ENCODE measurements at places on chromosomes 16 and 17.

GRCh38 chr17:42275527-42276358, 448 bp downstream of the STAT5B start:
- peak; percentile 31 for DNase-seq

DNA sequence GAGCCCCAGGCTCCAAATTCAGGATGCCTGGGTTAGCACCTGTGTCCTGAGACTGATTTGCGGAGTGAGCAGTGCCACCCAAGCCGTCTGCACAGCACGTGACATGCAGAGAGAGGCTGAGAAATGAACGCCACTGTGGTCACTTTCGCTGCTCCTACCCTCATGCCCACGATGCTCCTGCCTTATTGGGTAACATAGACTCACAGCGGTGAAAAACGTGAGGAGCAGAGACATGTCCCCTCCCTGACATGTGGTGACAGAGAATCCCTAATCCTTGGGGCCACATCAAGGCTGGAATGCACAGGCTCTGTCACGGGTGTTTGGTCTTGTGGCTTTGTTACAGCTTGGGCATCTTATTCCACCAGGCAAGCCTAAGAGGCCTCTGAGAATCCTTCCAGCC, 52.1 kb upstream of the CACNG5 start:
- DNase-seq: no peak

DNA sequence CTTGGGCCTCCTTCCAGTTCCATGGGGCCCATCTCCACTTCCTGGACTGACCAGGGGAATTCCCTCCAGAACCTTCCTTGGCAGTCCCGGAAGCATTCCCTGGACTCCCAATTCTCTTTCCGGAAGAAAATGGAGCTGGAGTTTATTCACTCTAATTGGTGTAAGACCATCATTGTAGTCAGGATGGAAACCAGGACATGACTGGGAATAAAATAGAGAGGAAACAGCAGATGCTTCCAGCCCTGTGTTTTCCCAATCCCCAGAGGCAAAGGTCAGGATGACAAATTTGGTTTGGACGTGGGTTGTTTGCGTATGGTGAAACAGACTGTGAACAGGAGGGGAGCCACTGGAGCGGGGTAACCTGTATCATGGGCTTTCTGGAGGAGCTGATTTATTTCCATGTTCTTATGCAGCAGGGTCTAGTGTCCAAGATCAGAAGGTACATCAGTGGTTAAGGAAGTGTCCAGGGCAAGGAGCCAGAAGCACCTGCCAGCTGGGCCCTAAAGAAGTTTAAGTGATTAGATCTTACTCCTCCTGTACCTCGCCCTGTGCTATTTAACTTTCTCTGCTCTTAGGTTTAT, 8.5 kb upstream of the LONP2 start:
- DNase-seq: no peak

DNA sequence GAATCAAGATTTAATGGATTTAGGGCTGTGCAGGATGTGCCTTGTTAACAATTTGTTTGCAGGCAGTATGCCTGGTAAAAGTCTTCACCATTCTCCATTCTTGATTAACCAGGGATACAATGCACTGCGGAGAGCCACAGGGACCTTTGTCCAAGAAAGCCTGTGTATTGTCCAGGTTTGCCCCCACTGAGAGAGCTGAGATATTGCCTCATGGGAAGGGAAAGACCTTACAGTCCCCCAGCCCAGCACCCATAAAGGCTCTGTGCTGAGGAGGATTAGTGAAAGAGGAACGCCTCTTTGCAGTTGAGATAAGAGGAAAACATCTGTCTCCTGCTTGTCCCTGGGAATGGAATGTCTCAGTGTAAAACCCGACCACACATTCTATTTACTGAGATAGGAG, 2169.6 kb downstream of the TP53TG3F start:
- DNase-seq: no peak

DNA sequence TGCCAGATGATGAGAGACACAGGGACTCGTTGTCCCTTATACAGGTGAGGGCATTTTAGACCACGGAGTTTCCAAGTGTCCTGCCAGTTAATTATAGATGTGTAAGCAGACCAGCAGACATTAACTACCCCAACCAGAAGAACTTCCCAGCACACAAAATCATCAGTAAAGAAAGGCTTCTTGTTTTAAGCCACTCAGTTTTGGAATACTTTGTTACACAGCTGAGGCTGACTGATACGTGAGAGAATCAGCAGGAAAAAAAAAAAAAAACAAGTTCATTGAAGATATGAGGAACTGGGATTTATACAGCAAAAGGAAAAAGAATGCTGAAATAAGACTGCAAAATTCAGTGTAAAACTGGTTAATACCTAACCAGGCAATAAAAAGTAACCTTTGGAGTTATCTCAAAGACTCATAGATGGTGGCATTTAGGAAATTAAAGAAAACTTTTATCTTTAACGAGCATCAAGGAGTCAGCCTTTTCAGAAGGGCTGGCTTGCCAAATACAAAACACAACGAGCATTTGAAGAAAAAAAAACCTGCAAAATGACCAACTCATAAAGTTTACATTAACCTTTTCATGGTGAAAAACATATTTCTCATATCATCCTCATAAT, 28.1 kb downstream of the TMEM238L start:
- DNase-seq: no peak

- no peak for DNase-seq
These were observed 16.7 kb upstream of the GNG13 start for GRCh38 chr16:817001-817906.

DNA sequence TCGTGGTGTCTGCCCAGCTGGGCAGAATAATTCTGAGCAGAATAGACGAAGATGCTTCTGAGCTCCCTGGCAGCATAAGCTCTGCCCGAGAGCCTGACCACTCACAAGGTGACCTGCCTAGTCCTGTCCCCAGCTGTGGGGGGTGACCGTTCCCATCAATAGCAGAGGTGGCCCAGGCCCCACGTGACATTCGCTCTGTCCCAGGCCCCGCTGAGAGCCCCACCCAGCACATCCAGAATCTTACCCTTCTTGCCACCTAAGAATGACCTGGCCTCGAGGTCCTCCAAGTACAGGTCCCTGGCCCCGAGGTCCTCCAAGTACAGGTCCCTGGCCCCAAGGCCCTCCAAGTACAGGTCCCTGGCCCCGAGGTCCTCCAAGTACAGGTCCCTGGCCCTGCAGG, 695 bp upstream of the TMEM204 start:
- DNase-seq: no peak

DNA sequence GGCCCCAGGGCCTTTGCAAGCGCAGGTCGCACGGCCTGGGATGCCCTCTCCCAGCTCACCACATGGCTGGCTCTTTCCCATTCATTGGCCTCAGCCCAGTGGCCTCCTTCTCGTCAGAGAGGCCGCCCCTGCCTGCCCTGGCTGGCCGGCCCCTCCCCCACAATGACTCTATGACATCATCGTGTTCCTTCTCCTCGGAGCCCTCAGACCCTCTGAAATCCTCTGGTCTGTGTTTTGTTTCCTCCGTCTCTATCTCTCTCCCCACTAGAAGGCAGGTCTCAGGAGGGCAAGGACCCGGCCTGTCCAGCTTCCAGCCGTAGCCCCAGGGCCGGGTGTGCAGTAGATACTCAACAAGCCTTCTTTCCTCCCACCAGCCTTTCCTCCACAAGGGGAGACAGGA, 164.8 kb upstream of the FOXF1 start:
- no peak for DNase-seq

DNA sequence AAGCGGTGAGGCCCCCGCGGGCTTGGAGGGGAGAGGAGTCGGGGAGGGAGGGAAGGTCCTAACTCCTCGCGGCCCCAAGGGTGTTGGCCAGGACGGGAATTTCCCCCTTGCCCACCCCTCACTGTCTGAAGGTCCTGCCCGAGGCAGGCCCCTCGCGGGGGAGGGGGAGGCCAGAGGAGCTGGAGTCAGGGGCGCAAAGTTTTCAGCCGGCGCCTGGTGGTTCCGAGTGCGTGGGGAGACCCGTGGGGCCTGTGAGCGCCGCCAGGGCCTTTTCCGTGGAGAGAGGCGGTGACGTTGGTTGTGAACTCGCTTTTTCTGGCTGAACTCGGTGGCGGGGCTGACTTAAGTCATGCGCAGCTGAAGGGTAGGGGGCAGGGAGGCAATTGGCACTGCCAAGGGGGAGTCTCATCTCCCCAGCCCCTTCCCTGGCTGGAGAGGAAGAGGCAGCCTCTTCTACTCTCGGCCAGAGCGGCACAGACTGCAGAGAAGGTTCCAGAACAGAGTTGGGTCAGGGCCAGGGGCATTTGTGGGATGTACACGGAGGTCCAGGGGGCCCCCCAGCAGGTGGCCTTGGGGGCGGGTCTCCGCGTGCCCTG, 1.5 kb downstream of the CACNA1H start:
- DNase-seq: no peak

DNA sequence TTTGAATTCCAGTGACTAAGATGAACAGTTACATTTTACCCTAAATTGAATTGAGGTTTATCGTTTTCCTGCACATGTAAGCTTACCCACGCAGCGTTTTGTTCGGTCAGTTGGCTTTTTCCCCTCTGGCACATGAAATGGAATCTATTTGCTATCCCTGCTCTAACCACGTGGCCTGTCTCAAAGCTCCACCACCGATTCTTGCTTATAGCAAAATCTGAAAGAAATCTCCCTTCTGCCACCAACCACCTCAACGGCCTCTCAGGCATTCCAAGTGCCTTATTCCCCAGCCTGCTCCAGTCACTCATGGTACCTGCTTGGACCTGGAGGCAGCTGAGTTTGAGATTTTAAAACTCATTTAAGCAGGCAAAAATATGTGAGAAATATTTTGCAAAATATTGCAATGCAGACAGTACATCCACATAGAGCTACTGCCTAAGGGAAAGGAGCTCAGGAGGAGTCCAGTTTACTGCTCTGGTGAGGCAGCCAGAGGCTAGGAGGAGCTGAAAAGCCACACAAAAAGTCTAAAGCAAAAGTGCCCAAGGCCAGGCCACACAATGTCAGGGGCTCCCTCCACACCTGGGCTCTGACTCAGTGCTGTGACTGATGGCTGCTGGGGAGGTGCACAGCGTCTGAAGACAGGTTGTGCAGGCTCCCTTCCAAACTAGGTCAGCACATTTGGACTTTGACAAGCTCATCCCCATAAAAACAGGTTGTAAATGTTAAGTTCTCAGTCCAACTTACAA, 26.4 kb downstream of the ARHGAP17 start:
- no peak for DNase-seq

- no peak for DNase-seq
These were observed 8.1 kb downstream of the GPRC5B start for GRCh38 chr16:19876501-19877059.

DNA sequence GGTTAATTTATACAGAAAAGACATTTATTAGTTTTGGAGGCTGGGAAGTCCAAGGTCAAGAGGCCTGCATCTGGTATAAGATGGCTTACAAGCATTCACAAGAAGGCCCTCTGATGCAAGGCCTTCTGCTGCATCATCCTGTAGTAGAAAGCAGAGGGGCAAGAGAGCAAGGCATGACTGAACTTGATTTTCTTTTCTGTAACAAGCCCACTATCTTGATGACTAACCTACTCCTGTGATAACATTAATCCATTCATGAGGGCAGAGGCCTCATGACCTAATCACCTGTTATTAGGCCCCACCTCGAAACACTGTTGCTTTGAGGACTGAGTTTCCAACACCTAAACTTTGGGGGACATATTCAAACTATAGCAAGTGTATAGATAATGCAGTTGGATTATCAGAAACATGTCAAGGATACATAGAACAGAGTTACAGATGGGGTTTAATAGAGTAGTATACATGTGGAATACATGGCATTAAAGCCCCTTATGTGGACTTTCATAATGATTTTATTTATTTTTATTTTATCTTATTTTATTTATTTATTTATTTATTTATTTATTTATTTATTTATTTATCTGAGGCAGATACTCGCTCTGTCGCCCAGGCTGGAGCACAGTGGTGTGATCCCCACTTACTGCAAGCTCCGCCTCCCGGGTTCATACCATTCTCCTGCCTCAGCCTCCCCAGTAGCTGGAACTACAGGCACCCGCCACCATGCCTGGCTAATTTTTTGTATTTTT, 88.2 kb downstream of the CHD9 start:
- DNase-seq: no peak

GRCh38 chr17:77410470-77410869, 269.7 kb downstream of the SEC14L1 start:
- no peak for DNase-seq

GRCh38 chr16:48156790-48157209, 1.0 kb upstream of the ABCC12 start:
- DNase-seq: peak; percentile 66

DNA sequence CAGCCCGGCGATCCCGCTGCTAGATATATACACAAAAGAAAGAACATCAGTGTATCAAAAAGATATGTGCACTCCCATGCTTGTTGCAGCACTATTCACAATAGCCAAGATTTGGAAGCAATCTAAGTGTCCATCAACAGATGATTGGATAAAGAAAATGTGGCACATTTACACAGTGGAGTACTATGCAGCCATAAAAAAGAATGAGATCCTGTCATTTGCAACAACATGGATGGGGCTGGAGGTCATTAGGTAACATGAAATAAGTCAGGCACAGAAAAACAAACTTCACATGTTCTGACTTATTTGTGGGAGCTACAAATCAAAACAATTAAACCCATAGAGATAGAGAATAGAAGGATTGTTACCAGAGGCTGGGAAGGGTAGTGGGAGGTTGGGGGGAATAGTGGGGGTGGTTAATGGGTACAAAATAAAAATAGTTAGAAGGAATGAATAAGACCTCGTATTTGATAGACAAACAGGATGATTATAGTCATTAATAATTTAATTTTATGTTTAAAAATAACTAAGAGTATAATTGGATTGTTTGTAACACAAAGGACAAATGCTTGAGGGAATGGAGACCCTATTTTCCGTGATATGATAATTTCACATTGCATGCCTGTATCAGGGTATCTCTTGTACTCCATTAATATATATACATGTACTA, 176.7 kb upstream of the NOG start:
- DNase-seq: no peak

DNA sequence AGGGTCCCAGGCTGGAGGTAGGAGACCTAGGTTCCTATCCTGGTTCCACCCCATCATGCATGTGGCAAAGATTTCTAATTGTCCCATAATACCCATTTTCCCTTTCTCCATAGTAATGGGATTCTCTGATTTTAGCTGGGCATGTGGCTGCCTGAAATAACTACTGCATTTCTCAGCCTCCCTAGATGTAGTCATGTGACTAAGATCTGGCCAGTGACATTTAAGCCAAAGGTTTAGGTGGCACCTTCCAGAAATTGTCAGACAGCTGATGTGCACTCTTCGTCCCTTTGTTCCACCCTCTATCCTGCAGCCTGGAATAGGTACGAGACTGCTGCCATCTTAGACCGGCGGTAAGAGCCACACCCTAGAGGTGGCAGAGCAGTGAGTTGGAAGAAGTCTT, 8.2 kb downstream of the NXPH3 start:
- DNase-seq: no peak

Data from effector memory CD4-positive, alpha-beta T cell (primary cell).